ENCODE measurements at places on chromosomes 6 and 20.

DNA sequence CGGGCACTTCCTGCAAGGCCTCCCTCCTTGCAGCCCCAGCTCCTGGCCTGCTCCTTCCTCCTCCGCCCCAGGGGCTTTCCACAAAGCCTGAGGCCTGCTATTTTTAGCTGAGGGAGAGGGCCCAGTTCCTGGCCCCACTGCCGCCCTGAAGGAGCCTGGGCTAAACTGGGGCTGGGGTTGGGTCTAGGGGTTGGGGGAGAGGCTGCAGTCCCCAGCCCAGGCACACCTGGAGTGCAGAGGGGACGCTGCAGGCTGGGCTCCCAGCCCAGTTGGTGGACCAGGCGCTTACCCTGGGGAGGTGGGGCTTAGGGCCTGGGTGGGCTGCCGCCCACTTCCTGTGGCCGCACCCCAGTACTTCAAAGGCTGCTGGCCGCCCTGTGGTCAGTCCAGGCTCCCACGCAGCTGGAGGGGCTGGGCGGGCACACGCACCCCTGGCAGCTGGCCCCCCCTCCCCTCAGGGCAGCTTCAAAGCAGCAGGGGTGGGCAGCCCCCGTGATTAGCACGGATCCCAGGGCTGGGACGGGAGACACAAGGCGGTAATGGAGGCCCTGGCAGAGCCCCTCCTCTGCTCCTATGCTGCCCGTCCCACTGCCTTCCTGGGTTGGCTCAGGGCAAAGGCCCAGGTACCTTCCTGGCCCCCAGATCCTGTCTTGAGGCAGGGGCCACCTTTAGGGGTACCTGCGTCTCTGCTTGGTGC is 7.1 kb upstream of the ABHD16B start:
- peak; percentile 31 for DNase-seq

DNA sequence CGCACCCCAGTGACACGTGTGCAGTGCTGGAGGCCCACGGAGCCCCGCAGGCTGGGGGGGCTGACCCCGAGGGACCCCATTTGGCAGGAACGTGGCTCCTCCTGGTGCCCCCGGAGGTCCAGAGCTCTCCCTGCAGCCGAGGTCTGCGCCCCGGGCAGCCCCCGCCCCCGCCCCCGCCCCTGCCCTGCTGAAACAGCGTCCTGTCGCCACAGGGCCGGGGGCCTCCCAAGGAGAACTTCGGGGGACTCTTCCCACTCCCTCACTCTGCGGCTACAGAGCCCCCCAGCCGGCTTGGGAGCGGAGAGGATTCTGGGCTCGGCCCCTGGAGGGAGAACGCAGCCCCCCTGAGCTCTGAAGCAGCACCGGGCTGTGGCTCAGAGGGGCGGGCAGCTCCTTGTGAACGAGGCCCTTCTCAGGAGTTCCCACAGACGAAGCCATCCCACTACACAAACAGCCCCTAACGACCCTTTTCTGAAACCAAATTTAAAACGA is 115.2 kb downstream of the DLL1 start:
- DNase-seq = no peak

- DNase-seq = peak; percentile 67
Observed at GRCh38 chr20:15759594-15759993, 813.7 kb downstream of the KIF16B start.

- peak; percentile 75 for DNase-seq
Observed at GRCh38 chr6:87066449-87067333, 28.2 kb downstream of the CGA start.

GRCh38 chr6:98230250-98230649 is 604.1 kb upstream of the POU3F2 start:
- DNase-seq = no peak

GRCh38 chr20:3040086-3040485 is 3.3 kb upstream of the GNRH2 start:
- no peak for DNase-seq

DNA sequence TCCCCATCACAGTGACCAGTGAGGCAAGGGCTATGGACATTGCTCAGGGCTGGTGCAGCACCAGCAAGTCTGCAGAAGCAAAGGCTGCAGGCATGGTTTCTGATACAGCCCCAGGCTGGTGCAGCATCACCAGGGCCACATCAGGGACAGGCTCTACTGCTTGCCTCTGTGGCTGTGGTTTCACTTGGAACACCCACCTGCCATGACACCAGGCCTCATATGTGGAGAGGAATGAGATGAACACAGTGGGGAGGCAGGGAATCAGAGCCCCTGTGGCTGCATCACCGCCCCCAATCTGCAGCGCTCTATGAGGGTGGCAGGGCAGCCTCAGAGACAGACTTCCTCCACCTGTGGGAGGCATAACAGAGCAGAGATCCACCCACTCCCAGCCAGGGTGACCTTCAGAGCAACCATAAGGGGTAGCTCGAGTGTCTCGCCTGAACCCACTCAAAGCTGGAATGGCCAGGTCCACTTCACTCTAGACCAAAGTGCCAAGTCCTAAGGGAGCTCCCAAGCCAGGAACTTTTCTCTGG is 7.9 kb downstream of the RING1 start:
- no peak for DNase-seq

GRCh38 chr6:20352346-20352745 is 49.3 kb upstream of the E2F3 start:
- DNase-seq = no peak

GRCh38 chr6:28134716-28135115 is 7.0 kb upstream of the ZKSCAN8 start:
- DNase-seq = no peak

GRCh38 chr6:112912416-112913101 is 565.4 kb downstream of the RFPL4B start:
- peak; percentile 71 for DNase-seq

- no peak for DNase-seq
Observed at GRCh38 chr6:108222064-108222463, 38.8 kb downstream of the SNX3 start.

DNA sequence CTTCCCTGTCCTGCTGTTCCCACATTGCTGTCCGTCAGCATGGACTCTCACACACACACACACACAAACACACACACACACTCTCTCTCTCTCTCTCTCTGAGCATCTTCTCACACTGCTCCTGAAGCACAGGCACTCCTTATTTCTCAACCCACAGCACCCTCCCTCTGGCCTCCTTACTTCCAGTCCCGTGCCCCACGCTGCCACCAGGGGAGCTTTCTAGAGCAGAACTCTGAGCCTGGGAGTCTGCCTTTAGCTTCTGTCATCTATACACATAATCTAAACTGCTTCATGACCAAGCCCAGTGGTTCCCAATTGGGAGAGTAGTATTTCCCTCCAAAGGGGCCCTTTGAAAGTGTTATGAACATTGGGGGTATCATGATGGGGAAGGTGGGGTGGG is 29.1 kb downstream of the HECA start:
- no peak for DNase-seq

GRCh38 chr20:50303573-50304500 is 113.2 kb downstream of the CEBPB start:
- DNase-seq = peak; percentile 77

DNA sequence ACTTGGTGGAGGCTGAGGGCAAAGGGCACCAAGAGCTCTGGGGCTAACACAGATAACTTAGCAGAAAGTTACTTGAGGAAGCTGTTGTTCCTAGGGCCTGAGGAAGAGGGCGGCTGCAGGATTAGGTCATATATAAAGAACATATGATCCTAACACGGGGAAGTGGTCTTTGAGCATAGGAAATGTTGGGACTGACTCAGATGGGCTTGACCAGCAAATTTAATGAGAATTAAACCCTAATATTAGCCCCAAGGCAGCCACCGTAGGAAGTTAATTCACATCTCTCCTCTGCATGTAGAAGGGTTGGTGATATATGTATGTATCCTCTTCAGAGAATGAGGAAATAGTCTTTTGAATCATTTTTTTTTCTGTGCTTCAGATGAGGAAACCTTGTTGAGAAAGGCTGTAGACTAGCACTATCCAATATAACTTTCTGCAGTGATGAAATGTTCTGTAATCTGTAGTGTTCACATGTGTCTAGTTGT is 9.2 kb upstream of the ZBTB9 start:
- DNase-seq = no peak

- DNase-seq = no peak
Observed at GRCh38 chr6:157266274-157267101, 56.8 kb downstream of the TMEM242 start.

DNA sequence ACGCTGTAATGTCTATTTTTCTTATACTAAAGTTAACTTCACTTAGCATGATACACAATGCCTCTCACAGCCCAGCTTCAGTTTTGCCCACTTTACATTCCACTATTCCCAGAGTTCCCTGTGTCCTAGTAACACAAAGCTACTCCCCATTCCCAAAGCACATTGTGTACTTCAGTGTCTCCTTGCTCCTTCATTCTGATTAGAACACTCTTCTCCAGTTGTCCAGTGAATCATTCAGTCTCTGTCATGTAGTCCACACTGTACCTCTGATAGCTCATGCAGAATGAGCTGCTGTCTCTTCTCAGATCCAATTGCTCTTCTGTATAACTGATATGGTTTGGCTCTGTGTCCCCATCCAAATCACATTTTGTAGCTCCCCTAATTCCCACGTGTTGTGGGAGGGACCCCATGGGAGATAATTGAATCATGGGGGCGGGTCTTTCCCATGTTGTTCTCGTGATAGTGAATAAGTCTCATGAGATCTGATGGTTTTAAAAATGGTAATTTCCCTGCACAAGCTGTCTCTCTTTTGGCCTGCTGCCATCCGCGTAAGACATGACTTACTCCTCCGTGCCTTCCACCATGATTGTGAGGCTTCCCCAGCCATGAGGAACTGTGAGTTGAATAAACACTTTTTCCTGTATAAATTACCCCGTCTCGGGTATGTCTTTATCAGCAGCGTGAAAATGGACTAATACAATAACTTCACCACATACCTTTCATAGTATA is 2.1 kb upstream of the TMX4 start:
- no peak for DNase-seq

DNA sequence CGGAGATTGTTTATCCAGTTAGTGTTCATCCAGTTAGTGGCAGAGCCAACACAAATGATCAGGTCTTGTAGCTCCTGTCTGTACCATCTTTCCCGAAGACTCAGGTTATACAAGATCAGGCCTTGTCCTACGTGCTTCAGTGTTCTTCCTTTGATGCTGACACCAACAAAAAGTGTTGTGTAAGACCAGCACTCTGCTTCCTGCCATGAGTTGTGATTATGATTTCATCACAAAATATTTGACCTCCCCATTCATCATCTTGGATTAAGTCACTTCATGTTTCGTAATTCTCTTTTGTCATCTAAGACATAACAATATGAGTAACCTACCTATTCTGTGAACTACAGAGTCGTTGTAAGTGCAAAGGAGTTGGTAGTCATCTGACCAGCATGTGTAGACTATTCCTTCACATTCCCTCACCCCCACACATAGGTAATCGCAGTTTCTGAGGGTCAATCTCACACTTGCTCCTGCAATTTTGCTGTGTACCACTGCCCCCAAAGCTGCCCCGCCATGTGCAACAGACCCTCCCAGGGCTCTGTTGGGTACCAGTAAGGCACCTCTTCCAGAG is 135.6 kb upstream of the SLC22A23 start:
- peak; percentile 91 for DNase-seq

- no peak for DNase-seq
Observed at GRCh38 chr6:128068119-128068479, 167.2 kb upstream of the THEMIS start.

DNA sequence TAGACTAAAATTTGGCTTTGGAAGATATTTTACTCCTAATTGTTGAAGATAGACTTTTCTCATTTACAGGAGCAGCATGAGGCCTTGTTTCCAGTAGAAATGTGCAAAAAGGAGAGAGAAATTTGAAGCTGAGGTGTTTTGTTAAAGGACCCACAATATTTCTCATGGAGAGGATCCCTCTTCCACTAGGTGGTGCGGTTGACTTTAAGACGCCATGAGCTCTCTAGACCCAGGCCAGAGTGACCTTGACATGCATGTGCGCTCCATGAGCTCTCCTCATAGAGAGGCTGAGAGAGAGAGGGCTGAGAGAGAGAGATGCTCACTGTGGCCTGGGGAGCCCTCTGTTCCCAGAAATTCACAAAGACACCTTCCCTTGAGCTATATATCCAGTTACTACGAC is 861.2 kb upstream of the EYS start:
- no peak for DNase-seq

GRCh38 chr6:34240329-34241248 is 3.9 kb downstream of the HMGA1 start:
- DNase-seq = no peak

- DNase-seq = no peak
Observed at GRCh38 chr6:160996131-160996601, 4.6 kb downstream of the MAP3K4 start.

DNA sequence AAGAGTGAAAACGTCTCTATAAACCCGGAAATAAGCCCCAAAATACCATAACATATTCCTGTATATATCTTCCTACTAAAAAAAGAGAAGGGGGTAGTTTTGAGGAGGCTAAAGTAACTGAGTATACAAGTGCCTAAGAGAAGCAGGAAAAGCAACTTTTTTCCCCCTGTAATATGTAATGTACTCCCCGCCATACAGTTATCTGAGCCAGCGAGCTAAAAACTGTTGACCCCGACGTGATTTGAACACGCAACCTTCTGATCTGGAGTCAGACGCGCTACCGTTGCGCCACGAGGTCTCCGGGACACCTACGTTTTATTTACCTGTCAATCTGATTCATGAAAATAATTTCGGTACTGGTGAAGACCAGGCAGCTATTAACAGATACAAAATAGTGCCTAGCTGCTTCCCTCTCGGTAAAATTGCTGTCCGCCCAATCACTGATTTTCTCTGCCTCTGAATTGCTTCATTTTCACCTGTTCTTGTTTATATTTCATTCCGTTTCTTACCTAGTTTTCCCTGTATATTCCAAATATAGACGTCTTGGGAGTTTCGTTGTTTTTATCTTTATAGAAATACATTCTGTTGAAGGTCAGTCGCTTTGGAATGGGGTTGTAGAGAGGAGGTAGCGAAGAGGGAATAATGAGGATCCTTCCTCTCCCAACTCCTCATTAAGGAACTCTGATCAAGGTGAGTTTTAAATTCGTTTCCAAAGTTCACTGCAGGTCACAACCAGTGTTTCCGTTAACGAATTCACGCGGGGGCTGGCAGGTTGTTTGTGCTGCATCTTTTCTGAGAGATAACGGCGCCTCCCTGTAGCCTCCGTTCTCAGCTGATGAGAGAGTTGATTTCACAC is 33.6 kb upstream of the BTN3A2 start:
- DNase-seq = peak; percentile 44
